ENCODE measurements at places on chromosomes 12 and 14.

- no peak for DNase-seq
Observed at GRCh38 chr14:90017371-90017770, 44.4 kb upstream of the KCNK13 start.

DNA sequence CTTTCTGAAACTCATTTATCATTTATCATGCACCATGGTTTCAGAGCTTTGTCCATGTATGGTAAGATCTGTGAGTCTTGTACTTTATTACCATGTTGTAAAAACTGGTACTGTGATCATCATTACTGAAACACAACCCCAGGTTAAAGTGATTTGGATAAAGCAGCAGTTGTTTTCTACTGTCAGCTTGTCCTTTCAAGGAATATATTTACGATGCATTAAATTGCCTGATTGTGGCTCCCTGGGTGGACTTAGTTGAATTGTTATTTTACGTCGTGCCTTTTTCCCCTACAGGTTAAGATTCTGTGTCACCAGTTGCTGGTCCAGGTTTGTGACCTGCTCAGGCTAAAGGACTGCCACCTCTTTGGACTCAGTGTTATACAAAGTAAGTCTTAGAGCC lies 46.1 kb downstream of the FRMD6 start:
- DNase-seq: no peak

DNA sequence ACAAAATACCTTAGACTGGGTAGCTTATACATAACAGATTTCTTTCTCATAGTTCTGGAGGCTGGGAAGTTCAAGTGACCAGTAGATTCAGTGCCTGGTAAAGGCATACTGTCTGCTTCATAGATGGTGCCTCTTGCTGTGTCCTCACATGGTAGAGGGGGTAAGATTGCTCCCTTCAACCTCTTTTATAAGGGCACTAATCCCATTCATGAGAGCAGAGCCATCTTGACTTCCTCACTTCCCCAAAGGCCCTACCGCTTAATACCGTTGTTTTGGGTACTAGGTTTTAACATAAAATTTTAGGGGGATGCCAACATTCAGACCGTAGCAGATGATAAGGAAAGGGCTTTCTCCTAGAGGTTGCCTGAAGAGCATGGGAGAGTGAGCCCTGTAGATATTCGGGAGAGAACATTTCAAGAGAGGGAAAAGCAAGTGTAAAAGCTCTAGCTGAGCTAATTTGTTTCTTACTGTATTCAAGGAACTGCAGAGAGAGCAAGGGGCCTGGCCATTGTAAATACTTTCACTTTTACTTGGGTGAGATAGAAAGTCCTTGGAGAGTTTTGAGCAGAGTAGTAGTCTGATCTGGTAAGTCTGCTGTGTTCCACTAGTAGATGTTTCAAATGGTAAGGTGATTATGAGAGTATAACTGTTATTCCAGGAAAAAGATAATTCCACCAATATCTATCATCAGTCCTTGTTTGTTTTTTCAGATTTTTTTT lies 27.3 kb downstream of the FRS2 start:
- DNase-seq: no peak

GRCh38 chr14:34356264-34356654 lies 105.8 kb downstream of the SPTSSA start:
- DNase-seq: no peak

DNA sequence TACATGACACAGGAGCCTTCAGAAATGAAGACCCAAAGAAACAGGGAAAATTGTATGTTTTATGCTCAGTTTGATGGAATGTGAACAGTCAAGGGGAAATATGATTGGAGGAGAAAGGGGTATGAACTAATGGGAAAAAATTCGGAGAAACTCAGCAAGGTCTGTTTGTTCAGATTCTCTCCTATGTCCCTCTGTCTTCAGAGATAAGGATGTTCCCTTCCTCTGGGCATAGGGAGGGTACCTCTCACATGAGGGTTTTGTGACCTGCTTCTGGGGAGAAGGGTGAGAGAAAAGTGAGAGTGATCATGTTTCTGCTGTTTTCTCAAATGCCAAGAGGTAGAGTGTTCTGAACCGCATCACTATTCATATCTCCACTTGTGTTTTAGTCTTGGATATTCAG lies 26.6 kb upstream of the LIMA1 start:
- DNase-seq: no peak

GRCh38 chr14:34300882-34301734 lies 160.9 kb downstream of the SPTSSA start:
- no peak for DNase-seq

Data from activated CD8-positive, alpha-beta memory T cell treated with anti-CD3 and anti-CD28 coated beads, Interleukin-2, amount 50 U/mL, for 48 hours (primary cell).